A549 treated with dexamethasone at 1 μM for 4 hours (cell line): ENCODE measurements at places on chromosomes 1 and 21. TPM values are rescaled to one million over a fixed set of nuclear protein-coding genes. Genes with fewer than 3 reads are reported as not detected.

ZP4 gene
- not detected in 5 replicates for total RNA-seq

MAGOH gene
- total RNA-seq = 62.1 to 116 TPM (median 64.8 TPM) in 5 replicates

CELA2B gene
- total RNA-seq = 0.13 TPM in 1 of 5 replicates, not detected in the others

CAPN8 gene
- total RNA-seq = 0.81 to 2.0 TPM (median 2.0 TPM) in 5 replicates

WDR77 gene
- 33.3 to 45.9 TPM (median 40.8 TPM) in 5 replicates for total RNA-seq

AXDND1 gene
- total RNA-seq = 0.25 to 0.37 TPM (median 0.29 TPM) in 5 replicates

SPRR2B gene
- total RNA-seq = not detected in 5 replicates

MAN1A2 gene
- total RNA-seq = 5.6 to 11.3 TPM (median 9.9 TPM) in 5 replicates

SAMSN1 gene
- total RNA-seq = 0.06 TPM in 1 of 5 replicates, not detected in the others

AZIN2 gene
- total RNA-seq = 0.67 to 0.87 TPM (median 0.86 TPM) in 5 replicates

LRRIQ3 gene
- 0.47 to 0.78 TPM (median 0.58 TPM) in 5 replicates for total RNA-seq
